ENCODE measurements at places on chromosomes 12 and 14.
A peak's percentile ranks its signal among the peaks of the same experiment; 100 is the strongest.

DNA sequence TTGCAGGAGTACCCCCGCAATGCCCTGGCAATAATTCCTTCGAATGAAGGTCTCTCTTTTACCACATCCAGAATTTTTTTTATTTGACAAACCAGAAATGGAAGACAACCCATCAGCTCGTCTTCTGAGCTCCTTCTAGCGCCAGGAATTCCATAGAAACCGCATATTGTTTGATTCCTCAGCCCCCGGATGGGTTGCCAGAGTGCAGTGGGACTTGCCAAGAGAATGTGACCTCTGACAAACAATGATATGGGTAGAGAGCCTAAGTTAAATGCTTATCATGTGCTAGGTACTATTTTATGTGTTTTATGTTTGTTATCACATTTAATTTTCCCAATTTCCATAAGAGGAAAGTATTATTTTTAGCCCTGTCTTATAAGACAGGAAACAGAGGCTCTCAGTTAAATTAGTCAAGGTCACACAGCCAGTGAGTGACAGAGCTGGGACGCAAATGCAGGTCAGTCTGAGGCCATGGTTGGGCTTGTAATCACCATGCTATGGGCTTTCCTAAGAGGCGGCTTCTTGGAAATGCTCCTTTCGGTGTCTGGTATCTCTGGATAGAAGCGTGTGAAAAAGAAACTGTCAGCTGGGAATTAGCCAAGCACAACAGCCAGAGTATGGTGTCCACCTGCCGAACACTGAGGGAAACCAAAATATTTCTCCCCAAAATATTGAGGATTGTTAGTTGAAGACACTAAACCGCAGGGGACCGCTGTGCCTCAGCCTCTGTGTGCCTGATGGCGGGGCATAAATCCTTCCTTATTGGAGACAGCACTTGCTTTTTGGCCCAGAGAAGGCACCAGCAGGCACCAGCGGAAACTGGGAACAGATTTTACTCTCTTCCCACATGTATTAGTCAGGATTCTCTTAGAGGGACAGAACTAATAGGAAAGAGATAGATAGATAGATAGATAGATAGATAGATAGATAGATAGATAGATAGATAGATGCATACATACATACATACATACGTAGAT lies 29.4 kb upstream of the ETFBKMT start:
- no peak for DNase-seq

DNA sequence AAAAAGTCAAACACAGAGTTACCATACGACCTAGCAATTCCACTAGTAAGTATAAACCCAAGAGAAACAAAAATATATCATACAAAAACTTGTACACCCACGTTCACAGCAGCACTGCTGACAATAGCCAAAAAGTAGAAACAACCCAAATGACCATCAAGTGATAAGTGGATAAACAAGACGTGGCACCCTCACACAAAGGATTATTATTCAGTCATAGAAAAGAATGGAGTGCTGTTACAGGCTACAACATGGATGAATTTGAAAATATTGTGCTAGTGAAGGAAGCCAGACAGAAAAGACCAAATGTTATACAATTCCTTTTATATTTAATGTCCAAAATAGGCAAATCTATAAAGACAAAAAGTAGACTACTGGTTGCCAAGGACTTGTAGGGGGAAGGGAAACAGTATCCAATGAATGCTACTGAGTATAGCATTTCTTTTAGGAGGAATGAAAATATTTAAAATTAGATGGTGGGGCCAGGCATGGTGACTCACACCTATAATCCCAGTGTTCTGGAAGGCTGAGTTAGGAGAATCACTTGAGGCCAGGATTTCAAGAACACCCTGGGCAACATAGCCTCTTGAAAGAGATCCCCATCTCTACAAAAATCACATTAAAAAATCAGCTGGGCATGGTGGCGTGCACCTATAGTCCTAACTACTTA lies 41.9 kb downstream of the SPTLC2 start:
- DNase-seq = no peak

GRCh38 chr12:26631846-26632245 lies 201.1 kb downstream of the ITPR2 start:
- no peak for DNase-seq

GRCh38 chr14:67245104-67245503 lies 3.9 kb downstream of the PALS1 start:
- no peak for DNase-seq

GRCh38 chr14:24279301-24280186 lies 8.1 kb upstream of the RABGGTA start:
- no peak for DNase-seq

GRCh38 chr14:24258119-24258518 lies 4.9 kb downstream of the TGM1 start:
- DNase-seq = no peak

DNA sequence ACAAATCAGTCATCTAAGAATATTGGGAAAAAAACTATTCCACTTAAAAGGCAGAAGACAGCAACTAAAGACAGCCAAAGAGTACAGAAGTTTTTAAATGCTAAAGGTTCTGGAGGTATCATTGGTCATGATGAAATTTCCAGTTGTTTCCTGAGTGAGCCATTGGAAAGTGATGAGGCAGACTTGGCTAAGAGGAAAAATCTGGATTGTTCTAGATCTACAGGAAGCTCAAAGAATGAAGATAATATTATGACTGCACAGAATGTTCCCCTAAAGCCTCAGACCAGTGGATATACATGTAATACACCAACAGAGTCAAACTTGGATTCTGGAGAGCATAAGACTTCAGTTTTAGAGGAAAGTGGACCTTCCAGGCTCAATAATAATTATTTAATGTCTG lies 22.8 kb downstream of the GALNT4 start:
- DNase-seq = no peak

DNA sequence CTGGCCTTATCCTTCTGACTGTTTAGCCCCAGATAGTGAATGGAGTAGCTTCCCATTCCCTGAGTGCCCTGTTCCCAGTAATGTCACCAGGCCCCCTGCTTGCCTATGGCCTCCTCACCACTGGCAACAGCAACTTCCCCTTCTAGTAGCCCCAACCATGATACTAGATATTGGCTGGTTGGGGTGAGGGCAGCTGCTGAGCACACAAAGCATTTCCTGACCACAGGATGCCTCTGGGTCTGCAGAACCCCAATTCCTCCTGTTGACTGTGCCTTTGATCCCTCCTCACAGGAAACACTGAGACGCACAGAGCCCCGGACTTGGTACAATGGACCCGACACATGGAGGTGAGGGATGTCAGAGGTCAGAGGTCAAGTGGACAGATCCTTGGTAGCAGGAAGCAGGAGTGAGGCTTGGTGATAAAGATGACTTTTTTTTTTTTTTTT lies 597 bp downstream of the SOAT2 start:
- no peak for DNase-seq

DNA sequence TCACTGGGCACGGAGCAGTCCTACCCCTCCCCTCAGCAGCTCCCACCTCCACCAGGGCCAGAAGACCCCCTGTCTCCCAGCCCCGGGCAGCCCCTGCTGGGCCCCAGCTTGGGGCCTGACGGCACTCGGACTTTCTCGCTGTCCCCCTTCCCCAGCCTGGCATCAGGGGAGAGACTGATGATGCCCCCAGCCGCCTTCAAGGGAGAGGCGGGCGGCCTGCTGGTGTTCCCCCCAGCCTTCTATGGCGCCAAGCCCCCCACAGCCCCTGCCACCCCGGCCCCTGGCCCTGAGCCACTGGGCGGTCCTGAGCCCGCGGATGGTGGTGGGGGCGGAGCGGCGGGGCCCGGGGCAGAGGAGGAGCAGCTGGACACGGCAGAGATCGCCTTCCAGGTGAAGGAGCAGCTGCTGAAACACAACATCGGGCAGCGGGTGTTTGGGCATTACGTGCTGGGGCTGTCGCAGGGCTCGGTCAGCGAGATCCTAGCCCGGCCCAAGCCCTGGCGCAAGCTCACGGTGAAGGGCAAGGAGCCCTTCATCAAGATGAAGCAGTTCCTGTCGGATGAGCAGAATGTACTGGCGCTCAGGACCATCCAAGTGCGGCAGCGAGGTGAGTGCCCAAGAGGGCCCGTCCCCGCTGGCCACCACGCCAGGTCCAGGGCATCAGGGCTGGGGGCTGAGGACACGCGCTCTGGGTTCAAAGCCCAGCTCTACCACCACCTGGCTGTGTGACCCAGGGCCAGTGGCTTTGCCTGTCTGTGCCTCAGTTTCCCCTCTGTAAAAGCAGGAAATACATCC lies 58.6 kb downstream of the PHETA1 start:
- DNase-seq = no peak

GRCh38 chr12:6843118-6843902 lies 2.6 kb downstream of the GNB3 start:
- DNase-seq = no peak

DNA sequence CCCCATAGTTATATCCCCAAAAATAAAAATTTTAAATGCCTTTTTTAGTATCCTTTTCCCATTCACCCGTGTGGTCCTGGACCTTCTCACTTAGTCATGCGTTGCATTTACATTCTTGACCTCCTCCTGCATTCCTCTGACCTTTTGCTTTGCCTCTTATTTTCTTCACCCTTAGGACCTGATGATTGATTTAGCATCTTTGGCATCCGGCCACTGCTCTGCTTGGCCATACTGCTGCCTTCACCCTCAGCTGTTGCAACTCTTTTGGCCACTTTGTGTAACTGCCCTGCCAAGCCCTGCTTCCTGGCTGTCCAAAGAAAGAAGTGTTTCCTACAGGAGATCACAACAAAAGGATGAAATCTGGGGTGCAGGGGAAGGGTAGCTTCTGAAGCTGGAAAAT lies 48.8 kb upstream of the SLC38A4 start:
- DNase-seq = no peak

- no peak for DNase-seq
These were observed 83.1 kb downstream of the ANO6 start for GRCh38 chr12:45298721-45299692.

GRCh38 chr14:36420149-36420687 lies 99.8 kb upstream of the MBIP start:
- no peak for DNase-seq

GRCh38 chr12:3091382-3092241 lies 14.4 kb downstream of the TSPAN9 start:
- DNase-seq = no peak

DNA sequence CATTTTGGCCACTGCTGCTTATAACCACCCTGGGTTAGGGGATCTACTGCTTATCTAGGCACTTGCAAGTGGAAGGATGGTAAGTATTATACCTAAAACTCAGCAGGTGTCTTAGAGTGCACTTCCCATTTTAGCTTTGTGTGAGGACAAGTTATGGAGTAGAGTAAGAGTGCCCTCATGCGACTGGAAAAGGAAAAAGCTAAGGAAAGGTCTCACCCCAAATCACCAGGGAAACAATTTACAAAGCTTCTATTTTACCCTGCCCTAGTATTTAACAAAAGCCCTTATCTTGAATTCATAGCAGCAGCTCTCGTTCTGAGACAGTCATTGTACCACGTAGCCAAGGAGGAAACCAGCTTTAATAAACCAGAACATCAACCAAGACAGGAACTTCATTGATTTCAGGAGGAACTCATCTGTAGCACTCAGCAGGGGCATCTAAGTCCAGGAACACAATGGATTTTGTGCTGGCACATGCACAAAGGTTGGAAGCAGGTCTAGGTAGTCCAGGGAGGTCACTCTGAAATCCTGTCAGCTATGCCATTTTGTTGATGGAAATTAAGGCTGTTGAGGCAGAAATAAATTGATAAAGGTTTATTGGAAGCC lies 2.9 kb downstream of the RDH12 start:
- no peak for DNase-seq

GRCh38 chr12:108772891-108773797 lies 41.8 kb upstream of the CORO1C start:
- no peak for DNase-seq

DNA sequence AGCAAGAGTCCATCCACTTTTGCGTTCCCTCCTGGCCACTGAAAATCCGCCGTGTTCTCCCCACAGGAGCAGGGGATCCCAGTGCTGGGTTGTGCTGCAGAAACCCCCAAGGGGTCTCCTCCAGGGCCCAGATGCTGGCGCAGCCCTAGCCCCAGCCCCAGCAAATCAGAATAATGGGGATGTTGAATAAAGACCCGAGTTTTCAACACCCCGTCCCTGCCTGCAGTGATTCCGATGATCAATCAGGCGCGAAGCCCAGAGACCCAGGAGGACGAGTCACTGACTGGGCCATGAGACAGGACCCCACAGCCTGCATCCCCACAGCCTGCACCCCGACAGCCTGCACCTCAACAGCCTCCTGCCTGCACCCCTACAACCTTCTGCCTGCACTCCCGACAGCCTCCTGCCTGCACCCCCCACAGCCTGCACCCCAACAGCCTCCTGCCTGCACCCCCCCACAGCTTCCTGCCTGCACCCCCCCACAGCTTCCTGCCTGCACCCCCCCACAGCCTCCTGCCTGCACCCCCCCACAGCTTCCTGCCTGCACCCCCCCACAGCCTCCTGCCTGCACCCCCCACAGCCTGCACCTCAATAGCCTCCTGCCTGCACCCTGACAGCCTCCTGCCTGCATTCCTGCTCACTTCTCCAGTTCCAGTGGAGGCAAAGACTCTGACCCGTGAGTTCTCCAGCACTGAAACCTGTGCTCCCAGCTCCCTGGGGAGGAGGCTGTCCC lies 37.2 kb downstream of the TNFAIP2 start:
- DNase-seq = peak; percentile 11

DNA sequence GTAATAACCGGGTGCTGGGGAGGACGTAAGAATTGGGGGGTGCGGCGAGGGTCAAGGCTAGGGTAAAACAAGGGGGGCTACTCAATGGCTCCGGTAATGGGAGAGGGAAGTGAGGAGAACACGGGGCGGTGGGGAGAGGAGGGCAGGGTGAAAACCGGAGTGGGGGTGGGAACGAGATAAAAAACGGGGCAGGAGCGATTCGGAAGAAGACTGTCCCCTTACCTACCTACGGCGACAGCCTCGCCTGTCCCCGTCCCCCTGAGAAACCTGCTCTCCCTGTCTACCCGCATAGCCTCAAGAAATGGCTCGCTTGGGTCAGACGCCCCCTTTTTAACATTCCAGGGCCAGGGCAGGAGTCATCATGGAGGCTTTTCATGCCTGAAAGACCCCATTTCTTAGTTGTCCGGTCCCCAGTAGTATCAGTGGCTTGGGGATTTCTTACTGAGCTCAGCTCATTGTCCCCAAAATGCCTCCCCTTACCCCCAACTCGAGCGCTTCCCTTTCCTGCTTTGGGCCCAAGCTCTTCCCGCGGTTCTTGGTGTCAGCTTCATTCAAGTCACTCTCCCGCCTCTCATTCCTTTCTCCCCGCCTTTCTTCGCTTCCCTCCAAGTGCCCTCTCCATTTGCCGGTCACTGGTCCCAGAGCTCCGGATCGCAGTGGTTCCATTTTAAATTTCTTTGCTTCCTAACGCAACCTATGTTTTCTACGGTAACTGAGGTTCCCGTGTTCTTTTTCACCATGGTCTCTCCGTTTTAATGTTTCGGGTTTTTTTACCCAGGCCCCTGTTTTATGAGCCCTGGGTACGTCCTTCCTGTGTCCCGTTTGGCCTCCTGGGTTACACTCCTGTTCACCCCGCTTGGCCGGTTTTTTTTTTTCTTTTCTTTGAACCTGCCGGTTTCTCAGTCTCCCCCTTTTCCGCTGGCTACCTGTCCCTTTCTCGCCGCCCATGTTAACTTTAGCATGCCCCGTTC lies 1.2 kb upstream of the WSB2 start:
- no peak for DNase-seq

GRCh38 chr12:18861287-18861858 lies 123.5 kb downstream of the CAPZA3 start:
- no peak for DNase-seq

All from activated naive CD4-positive, alpha-beta T cell (primary cell).